ENCODE measurements at places on chromosomes 3 and 15.

DNA sequence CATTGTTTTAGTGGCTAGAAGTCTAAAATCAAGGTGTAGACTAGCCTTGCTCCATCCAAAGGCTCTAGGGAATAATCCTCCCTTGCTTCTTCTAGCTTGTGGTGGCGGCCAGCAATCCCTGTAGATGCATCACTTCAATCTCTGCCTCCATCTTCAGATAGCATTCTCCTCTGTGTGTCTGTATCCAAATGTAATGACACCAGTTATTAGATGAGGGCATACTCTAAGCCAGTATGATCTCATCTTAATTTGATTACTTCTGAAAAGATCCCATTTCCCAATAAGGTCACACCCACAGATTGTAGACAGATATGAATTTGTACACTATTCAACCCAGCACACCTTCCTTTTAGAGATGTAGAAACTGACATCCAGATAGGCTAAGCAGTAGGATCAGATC is 334.5 kb upstream of the KCNMB2 start:
- no peak for DNase-seq

DNA sequence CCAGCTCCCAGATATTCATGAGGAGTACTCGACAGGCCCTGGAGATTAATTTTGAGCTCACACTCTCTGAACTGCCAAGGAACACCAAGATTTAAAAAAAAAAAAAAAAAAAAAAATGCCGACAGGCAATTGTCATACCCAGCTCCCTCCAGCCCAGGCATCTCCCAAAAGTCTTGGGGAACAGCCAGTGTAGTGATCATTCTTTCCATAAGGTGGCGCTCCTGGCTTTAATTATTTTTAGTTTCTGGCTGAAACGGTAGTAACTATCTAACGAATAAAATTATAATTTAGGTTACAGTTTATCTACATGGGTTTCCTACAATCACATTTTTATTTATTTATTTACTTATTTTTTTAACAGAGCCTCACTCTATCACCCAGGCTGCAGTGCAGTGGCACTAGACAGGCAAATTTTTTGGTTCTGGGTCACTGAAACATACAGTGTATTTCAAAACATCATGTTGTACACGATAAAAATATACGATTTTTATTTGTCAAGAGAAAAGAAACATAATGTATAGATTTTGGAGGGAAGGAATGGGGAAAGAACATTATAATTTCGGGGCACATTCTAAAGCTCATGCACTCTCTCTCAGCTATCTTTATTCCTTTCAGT is 157.3 kb downstream of the ADAMTS9 start:
- peak; percentile 28 for DNase-seq

DNA sequence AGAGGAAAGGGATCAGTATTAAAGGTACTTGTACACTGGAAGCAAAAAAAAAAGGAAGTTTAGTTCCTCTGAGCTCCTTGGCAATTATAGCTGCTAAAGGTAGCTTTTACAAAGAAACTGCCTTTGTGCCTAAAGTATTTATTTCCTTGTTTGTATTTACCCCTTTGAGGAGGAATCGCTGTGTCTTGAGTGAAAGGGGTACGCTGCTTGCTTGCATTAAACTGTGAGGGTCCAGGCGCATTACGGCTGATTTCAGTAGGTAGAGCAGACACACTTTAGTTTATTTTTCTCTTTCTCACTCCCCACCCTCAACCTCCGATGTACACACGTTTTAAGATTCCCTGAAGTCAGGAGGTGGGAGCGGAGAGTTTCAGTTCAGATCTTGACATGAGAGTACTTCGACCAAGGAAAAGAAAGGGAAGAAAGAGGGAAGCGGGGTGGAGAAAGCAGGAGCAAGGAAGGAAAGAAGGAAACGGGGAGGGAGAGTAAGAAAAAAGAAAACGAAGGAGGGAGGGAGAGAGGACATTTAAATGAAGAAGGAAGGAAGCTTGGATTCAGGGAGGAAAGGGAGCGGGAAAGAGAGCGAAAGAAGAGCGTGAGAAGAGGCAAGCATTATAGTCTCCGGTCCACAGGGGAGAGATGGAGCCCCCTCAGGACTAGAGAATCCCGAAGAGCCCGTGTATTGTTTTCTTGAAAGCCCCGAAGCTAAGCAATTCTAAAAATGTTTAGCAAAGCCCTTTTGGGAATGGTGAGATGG is 1.2 kb upstream of the MME start:
- no peak for DNase-seq

GRCh38 chr3:63818282-63819150 is 583 bp upstream of the C3orf49 start:
- peak; percentile 37 for DNase-seq

GRCh38 chr3:139941580-139941979 is 6.6 kb downstream of the CLSTN2 start:
- DNase-seq = no peak

- no peak for DNase-seq
Observed at GRCh38 chr3:190865419-190865818, 2.9 kb upstream of the GMNC start.

GRCh38 chr15:28094732-28095521 is 4.2 kb downstream of the OCA2 start:
- no peak for DNase-seq

DNA sequence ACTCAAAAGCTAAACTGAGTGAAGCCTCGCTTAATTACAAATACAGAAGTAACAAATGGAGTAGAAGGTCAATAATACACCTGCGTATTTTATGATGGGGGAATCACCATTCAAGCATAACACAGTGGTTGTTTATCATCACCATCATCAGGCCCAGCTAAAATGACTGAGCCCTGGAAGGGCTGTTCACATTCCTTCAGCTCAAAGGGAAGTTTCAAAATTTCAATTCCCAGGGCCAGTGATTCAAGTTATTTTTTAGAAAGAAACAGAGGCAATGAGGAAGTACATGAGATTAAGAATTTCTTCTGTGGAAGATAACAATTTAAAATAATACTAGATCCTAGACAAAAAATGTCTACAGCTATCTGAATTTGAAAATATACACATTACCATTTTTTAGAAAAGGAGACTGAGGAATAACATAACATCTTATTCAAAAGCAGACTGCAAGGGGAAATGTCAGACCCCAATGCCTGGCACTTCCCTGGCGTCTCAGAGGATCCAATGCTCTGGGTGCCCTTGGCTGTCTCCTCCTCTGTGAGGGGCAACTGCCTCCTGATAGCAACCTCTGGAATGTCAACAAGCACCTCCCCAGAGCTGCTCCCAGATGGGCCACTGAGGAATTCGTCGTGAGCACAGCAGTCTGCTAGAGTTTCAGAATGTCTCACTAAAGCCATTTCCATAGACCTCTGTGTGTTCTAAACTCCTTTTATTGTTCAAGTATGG is 22.8 kb downstream of the EHD4 start:
- DNase-seq = no peak

DNA sequence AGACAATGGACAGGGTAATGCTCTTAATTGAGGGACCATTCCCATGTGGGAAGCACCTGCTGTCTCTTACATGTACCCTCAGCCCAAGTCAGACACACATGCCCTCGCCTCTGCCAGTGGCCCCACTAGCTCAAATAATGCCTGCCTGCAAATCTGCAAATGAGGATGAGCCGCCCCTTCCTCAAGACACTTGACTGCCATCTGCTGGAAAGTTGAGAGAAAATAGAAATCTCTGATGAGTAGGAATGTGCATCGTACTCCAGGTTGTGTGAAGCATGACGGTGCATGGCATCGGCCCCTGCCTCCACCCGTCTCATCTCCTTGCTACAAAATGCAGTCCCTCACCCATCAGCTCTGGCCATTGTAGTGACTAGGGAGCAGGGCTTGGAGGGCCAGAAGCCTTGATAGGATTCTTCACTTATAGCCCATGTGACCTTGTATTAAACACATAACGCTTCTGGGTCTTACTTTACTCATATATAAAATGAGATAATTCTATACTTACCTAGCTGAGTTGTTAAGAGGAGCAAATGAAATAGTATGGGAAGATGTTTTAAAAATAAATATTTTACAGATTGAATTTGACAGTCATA is 6.3 kb upstream of the SCN5A start:
- peak; percentile 29 for DNase-seq

- DNase-seq = no peak
Observed at GRCh38 chr3:31124373-31124772, 229.9 kb upstream of the GADL1 start.

- no peak for DNase-seq
Observed at GRCh38 chr3:133452641-133453319, 52.9 kb downstream of the BFSP2 start.

GRCh38 chr15:94246016-94246415 is 14.7 kb downstream of the MCTP2 start:
- no peak for DNase-seq

DNA sequence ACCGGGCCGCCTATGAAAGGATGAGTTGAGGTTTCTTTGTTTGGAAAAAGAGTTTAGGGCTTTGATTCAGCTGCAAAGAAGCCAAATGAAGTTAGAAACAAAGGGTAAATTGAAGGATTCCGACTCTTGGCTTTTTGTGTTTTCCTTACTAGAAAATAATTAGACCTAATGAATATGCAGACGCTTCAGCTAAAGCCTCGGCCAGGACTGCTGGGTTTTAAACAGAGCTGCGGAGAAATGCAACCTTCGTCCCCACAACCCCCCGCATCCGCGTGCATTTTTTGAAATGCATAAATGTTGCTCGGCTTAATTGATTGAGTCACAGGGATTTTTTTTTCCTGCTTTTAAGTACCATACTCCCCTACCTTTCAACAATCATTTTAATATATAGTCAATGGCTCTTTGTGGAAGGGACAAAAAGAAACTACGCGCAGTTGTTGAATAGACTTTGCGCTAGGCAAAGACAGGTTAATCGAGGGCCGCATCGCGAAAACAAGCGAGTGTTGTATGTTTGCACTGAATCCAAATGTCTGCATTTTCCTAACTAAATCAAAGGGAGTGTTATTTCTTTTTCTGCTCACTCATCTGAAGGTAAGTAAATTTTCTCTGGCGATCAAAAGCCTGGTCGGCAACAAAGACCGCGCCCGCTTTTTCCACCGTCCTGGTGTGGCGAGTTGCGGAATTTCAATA is 1.3 kb upstream of the ZIC4 start:
- DNase-seq = no peak

DNA sequence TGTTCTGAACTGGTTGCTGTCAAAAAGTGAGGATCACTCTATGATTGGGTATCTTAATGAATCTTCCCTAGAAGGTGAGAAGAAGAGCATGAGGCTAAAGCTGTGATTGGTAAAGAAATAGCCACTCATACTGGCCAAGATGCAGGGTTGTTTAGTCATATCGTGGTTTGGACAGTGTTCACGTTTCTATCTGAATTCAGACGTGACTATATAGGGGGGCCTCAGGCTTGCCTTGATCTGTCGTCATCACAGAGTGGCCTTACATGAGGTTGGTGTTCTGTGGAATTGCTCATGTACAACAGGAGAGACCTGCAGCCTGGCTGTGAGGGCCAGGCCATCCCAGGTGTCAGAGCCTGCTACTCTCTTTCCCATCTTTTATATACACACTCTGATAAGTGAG is 12.4 kb downstream of the RTP2 start:
- no peak for DNase-seq

- no peak for DNase-seq
Observed at GRCh38 chr3:59772416-59773408, 722.9 kb upstream of the CFAP20DC start.

- DNase-seq = no peak
Observed at GRCh38 chr3:125043599-125044151, 12.1 kb downstream of the HEG1 start.

- peak; percentile 43 for DNase-seq
Observed at GRCh38 chr15:73964736-73965093, 27.4 kb downstream of the STOML1 start.

DNA sequence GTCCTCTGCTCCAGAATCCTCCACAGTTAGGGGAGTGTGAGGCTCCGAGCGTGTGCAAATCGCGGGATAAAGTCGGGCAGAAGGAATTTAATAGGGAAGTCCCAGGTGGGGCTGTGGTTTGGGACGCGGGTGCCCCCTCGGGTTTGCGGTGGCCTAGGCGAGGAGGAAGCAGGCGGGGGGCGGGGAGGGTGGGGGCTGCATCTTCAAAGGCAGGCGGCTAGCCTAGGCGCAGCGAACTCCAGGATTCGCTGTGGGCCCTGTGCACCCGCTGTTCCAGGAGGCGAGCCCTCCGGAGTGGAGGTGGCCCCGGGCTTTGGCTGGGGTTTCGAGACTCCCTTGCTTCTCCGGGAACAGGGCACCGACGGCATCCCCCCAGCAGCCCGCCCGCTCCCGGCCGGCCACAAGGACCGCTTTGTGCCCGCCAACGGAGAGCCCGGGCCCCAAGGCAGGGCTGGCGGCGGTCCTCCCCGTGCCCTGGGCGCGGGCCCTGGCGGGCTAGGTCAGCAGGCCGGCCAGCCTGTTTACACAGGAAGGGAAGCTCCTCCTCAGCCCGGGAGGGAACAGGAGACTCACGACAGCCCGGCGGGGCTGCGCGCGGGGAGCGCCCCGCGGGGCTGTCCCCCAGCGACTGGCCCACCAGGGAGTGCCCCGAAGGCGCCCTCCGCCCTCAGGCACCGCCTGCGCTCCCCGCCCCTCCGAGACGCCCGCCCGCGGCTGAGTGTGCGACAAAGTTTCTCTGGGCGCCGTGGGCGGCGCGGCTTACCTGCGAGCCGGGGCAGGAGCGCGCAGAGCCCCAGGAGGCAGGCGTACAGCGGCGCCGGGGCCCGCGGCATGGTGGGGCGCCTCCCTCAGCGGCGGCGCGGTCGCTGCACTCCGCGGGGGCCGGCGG is 753 bp downstream of the ITGB5 start:
- DNase-seq = no peak

DNA sequence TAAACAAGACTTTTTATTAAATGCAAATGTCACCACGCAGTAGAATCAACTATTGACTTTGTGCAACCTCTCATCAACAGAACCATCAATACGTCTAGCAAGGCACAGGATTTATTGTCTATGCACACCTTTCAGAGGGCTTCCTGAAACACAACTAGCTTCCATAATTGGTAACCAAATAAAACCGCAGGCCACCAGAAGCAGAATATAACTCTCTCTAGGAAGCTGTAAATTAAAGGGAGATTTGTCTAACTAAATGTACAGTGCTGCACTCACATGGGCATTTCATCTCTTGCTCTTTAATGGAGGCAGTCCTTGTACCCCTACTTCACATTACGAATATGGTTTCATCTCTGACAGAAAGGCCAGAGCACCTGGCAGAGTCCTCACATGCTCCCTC is 93.0 kb downstream of the FHIT start:
- no peak for DNase-seq

GRCh38 chr3:129327510-129327909 is 48.8 kb downstream of the HMCES start:
- DNase-seq = no peak

DNA sequence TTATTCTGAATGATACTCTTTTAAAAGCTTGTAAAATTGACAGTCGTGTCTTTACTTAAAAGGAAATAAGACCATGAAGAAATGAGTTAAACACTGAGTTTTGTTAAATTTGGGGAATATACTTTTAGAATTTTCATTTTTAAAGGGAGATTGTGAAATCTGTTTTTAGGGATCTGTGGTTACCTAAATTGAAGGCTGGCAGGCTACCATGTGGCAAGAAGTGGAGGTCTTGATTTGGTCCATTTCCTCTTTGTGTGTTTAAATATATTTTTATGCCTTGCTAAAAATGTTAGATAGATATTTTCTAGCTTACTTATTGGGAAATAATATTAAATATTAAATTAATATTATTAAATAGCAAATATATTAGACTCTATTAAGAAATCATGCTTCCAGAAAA is 36.6 kb upstream of the SLC22A13 start:
- DNase-seq = no peak

- DNase-seq = no peak
Observed at GRCh38 chr3:122563717-122564025, 429 bp downstream of the PARP9 start.

- no peak for DNase-seq
Observed at GRCh38 chr3:160852856-160853255, 96.8 kb downstream of the PPM1L start.
